Pancreas (tissue), 10 donors: ENCODE measurements at places on chromosomes 4 and X. TPM values are rescaled to one million over a fixed set of nuclear protein-coding genes. Genes with fewer than 3 reads are reported as not detected.

DNA sequence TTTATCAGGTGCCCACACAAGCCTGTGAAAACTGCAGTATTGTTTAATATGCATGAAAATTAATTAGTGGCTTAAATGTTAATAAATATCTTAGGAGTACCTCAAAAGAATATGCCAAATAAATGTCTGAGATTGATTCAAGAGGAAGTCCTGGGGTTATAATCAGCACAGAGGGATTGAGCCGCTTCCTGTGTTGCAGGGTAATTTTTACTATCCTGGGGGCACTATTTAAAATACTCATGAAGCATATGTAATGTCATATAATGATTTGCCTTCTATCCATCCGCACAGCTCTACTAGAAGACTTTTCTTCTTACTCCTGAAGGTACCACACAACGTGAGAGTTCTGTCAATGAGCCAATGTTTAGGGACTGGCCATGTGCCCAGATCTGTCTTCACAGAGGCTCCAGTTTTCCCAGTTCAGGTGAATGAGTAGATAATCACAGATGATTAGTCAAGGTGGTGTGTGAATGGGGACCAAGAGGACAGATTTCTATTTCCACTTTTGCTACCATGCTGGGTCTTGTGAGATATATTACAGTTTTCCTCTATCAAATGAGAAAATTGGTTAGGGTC is 233.3 kb downstream of the USP46 start:
- no peak for DNase-seq
- H3K36me3 ChIP-seq = no peaks in the 10 kb centered on the region
- H3K27ac ChIP-seq = no peak overlapping the region
- H3K4me3 ChIP-seq = no peak overlapping the region
- no peaks in the 10 kb centered on the region for H3K27me3 ChIP-seq

TMEM154 gene
- total RNA-seq = 3.3 TPM

DNA sequence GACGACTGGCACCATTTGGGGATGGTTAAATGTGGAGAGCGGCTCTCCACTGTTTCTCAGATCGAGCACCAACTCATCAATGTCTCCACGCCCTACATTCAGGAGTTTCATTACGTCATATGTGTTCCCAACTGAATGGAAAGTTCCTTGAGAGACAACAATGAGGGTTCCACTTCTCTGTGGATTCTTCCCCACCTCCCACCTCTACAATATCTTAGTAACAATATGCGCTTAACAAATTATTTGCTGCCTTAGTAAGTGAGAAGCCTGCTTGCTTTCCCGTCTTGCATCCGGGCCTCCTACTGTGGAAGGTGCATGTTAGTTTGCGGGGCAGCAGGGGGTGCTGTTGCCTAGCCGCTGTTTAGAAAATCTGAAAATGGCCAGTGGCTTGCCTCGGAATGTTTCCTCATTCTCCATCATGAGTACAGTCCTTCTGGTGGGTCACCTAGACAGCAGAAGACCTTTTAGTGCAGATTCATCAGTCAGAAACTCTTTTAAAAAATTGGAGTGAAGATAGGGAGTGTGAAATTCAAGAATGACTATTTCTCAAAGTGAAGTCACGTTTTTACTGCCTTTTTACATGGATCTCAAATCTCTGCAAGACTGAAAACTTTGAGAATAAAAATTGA is 55.7 kb downstream of the PHOX2B start:
- no peaks in the 10 kb centered on the region for H3K27me3 ChIP-seq
- no peaks in the 10 kb centered on the region for H3K36me3 ChIP-seq
- no peaks in the 10 kb centered on the region for H3K4me1 ChIP-seq
- H3K4me3 ChIP-seq = no peak overlapping the region
- H3K27ac ChIP-seq = no peak overlapping the region

- no peaks in the 10 kb centered on the region for H3K27me3 ChIP-seq
- DNase-seq = no peak
- H3K4me1 ChIP-seq = peaks cover 24% of the 10 kb centered on the region
- no peaks in the 10 kb centered on the region for H3K36me3 ChIP-seq
- no peak overlapping the region for H3K27ac ChIP-seq
These were observed 245.9 kb downstream of the MID1IP1 start for GRCh38 chrX:39047174-39047573.

DNA sequence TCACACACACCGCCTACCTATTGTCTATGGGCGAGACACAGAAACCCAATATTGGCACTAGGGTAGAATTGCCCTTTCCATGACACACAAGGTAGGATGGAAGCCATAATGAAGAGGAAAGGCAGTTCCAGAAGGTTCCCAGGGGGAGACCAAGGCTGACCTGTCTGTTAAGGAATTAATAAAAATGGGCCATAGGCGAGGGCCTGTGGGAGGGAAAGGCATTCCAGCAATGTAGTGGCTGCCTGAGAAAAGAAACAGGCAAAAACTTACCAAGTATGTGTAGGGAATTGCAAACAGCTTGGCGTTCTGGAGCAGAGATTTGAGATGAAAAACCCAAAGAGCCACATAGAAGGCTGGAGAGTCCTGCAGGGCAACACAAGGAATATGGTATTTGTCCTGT is 19.1 kb downstream of the MAGED2 start:
- H3K4me1 ChIP-seq = no peaks in the 10 kb centered on the region
- no peaks in the 10 kb centered on the region for H3K36me3 ChIP-seq
- no peak overlapping the region for H3K27ac ChIP-seq

GRCh38 chr4:140335076-140335475 is 38.4 kb upstream of the SCOC start:
- no peaks in the 10 kb centered on the region for H3K4me1 ChIP-seq
- H3K36me3 ChIP-seq = no peaks in the 10 kb centered on the region
- no peak overlapping the region for H3K4me3 ChIP-seq
- H3K27me3 ChIP-seq = no peaks in the 10 kb centered on the region

DNA sequence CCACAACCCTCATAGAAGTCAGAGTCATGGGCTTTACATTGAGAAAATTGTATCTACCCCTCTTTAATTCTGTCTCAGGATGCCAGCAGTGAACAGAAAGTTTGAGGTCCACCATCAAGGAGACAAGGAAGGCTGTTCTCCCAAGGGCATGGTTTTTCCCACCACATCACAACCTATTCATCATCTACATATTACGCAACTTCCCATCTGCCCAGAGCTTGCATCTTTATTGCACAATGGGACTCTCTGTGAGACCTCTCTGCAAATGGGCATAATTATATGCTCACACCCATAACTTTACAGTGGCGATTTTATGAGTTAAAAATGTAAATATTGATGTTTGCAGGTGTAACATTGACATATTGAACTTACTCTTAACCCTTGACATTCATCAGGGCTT is 38.9 kb downstream of the PAGE2 start:
- H3K4me1 ChIP-seq = no peaks in the 10 kb centered on the region
- H3K27me3 ChIP-seq = no peaks in the 10 kb centered on the region
- no peak overlapping the region for H3K27ac ChIP-seq
- H3K4me3 ChIP-seq = no peak overlapping the region
- DNase-seq = no peak

DNA sequence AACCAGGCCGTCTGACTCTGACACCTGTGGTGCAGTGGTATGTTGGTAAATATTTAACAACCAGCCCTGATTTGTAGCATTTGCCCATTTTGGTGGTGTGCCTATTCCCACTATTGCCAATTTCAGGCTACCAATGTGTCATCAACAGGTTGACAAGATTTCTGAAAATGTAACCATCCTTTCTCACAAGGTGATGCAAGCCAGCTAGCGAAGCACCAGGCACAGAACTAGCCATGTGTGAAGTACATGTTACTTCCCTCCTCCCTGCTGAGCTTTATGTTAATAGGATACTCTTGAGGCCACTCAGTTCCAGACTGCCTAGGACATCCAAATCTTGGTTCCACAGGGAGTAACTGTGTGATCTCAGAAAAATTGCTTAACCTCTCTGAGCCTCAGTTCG is 7.2 kb upstream of the MAMLD1 start:
- no peak overlapping the region for H3K27ac ChIP-seq
- no peaks in the 10 kb centered on the region for H3K4me1 ChIP-seq
- no peaks in the 10 kb centered on the region for H3K36me3 ChIP-seq
- H3K4me3 ChIP-seq = no peak overlapping the region
- DNase-seq = no peak
- H3K27me3 ChIP-seq = no peaks in the 10 kb centered on the region

DNA sequence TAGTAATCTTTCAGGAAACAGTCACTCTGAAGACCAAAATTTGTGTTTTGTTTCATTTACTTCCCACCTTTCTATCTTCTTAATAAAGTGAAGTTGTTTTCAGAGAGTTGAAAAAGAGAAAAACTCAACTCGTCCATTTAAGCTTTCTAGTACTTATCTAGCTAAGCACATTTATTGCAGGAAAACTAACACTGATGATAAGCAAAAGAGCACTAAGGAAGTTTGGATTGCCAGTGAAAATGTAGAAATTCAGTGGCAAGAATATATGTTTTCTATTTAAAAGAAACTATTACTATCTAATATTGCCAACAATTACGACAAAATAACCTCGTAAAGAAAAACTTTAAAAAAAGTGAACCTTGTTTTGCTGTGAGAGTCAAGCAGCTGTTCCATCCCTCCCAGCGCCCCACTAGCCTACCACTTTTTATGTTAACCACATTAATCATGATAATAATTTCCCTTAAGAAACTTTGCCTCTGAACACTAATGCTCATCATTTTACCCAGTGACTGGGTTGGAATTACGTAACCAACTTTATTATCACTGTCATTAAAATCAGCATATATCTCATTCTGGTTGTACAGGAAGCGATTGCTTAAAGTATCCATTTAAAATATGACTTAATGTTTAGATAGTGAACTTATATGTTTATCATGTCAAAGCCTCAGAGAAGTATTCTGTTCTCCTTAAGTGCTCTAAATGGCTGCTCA is 24.8 kb downstream of the SPRY1 start:
- no peak overlapping the region for H3K27ac ChIP-seq
- H3K4me3 ChIP-seq = no peak overlapping the region
- no peak for DNase-seq
- no peaks in the 10 kb centered on the region for H3K36me3 ChIP-seq

DMP1 gene
- not detected for total RNA-seq

- peaks cover 3% of the 10 kb centered on the region for H3K4me1 ChIP-seq
- no peak overlapping the region for H3K27ac ChIP-seq
- no peaks in the 10 kb centered on the region for H3K27me3 ChIP-seq
- DNase-seq = no peak
These were observed 379.6 kb downstream of the ARHGAP24 start for GRCh38 chr4:85854546-85854945.

DNA sequence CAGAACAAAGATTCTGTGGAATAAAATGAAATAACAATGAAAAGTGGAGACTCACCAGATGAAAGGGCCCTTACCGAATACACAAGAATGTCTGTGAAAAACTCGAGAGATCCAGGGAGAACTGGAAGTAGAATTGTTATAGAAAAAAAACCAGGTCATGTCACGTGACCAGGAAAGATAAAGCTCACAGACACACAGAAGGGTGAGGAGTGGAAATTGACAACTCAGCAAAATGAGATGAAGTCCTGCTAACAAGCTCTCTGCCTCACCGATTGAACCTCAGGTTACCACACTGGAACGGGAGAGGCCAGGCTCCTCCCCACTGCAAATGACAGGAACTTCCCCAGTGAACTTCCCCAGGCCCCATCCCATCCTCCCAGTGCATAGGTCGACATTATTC is 1618.0 kb upstream of the PCDH10 start:
- H3K36me3 ChIP-seq = no peaks in the 10 kb centered on the region
- no peak overlapping the region for H3K4me3 ChIP-seq
- no peaks in the 10 kb centered on the region for H3K4me1 ChIP-seq
- no peaks in the 10 kb centered on the region for H3K27me3 ChIP-seq
- no peak overlapping the region for H3K27ac ChIP-seq

DNA sequence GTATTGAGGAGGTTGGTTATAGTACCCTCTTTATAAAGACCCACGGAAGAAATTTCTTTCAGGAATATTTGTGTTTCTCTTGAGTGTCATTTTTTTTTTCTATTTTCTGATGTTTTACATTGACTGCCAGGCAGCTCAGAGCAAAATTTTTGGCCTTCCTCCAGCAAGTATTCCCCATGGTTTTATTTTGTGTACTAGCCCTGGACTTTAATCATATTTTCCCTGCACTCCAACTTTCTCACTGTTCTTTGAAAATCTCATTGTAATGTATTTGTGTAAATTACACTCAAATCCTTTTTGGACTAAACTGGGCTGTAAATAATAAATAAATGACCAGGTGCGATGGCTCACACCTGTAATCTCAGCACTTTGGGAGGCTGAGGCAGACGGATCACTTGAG is 45.6 kb upstream of the USP46 start:
- H3K4me1 ChIP-seq = no peaks in the 10 kb centered on the region
- H3K36me3 ChIP-seq = no peaks in the 10 kb centered on the region
- no peak overlapping the region for H3K4me3 ChIP-seq
- H3K27ac ChIP-seq = no peak overlapping the region

TLR1 gene
- 7.8 TPM for total RNA-seq

FBXL5 gene
- total RNA-seq = 36.4 TPM

MTTP gene
- not detected for total RNA-seq

HEPH gene
- total RNA-seq = 1.4 TPM

- H3K27ac ChIP-seq = no peak overlapping the region
- H3K36me3 ChIP-seq = no peaks in the 10 kb centered on the region
- H3K27me3 ChIP-seq = no peaks in the 10 kb centered on the region
- no peak for DNase-seq
- H3K4me3 ChIP-seq = no peak overlapping the region
These were observed 9.1 kb downstream of the TSPAN7 start for GRCh38 chrX:38570396-38570795.

DNA sequence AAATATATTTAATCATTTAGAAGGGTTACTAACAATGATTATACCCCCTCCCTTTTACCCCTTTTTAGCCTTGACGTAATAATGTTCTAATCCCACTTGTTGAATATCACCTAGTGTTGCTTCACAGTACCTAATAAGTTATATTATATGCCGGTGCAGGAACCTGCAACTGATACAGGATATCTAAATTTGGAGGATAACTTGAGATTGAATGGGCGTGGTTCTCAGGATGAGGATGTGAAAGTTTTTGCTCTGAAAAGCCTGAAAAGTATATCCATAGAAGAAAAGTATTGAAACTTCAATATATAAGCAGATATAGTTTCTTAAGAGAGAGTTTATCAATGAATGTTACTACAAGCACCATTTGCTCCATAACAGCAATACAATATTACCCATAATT is 59.8 kb downstream of the ZNF711 start:
- H3K36me3 ChIP-seq = peaks cover 5% of the 10 kb centered on the region
- no peaks in the 10 kb centered on the region for H3K27me3 ChIP-seq
- no peak for DNase-seq
- no peak overlapping the region for H3K4me3 ChIP-seq
- no peaks in the 10 kb centered on the region for H3K4me1 ChIP-seq

DNA sequence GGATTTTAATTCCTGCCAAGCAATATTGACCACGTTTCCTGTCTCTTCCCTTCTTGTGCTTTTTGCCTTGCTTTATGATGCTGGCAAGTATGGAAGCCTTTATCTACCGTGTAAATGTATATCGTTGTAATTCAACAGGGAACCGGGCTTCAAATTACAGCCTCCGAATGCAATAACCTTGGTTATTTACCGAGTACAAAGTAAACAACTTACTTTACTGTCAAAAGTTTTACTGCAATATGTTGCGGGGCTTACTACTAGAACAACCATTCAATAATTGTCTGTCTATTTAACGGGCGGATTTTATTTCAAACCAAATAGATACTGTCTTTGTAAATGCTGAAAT is 73.1 kb downstream of the PALLD start:
- no peak overlapping the region for H3K4me3 ChIP-seq
- H3K4me1 ChIP-seq = no peaks in the 10 kb centered on the region
- H3K36me3 ChIP-seq = no peaks in the 10 kb centered on the region
- DNase-seq = no peak
- no peak overlapping the region for H3K27ac ChIP-seq

PDE5A gene
- total RNA-seq = 13.1 TPM

SMIM31 gene
- 4.2 TPM for total RNA-seq

- no peak overlapping the region for H3K4me3 ChIP-seq
- DNase-seq = no peak
- peaks cover 10% of the 10 kb centered on the region for H3K27me3 ChIP-seq
- H3K4me1 ChIP-seq = no peaks in the 10 kb centered on the region
These were observed 29.9 kb downstream of the BEX3 start for GRCh38 chrX:103406256-103406655.
